ENCODE measurements at places on chromosomes 13 and 19.

DNA sequence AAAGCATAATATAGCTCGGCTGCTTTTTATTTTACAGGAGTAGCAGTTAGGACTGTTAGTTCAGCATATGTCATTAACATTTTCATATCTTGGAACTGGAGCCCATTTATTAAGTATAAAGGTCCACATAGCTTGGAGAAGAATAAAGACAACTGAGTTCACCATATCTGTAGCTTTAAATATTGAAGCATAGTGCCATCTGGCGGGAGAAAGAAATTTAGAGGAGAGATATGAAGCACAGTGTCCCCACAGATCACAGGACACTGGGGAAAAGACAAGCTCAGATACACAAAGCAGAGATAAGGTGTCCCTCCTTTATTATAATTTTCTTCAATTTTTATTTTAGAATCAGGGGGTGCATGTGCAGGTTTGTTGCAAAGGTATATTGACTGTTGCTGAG is 104.7 kb upstream of the FREM2 start:
- peak; percentile 65 for DNase-seq

- DNase-seq, result no peak
Measured at GRCh38 chr13:98075048-98075447, 67.8 kb upstream of the FARP1 start.

- DNase-seq, result no peak
Measured at GRCh38 chr19:3793799-3794198, 7.6 kb upstream of the MATK start.

GRCh38 chr13:23081220-23081619 is 99.6 kb upstream of the SGCG start:
- no peak for DNase-seq

GRCh38 chr13:83216479-83217245 is 665.6 kb downstream of the SLITRK1 start:
- DNase-seq, result no peak

GRCh38 chr19:18322318-18322758 is 538 bp downstream of the LSM4 start:
- DNase-seq, result peak; percentile 75

DNA sequence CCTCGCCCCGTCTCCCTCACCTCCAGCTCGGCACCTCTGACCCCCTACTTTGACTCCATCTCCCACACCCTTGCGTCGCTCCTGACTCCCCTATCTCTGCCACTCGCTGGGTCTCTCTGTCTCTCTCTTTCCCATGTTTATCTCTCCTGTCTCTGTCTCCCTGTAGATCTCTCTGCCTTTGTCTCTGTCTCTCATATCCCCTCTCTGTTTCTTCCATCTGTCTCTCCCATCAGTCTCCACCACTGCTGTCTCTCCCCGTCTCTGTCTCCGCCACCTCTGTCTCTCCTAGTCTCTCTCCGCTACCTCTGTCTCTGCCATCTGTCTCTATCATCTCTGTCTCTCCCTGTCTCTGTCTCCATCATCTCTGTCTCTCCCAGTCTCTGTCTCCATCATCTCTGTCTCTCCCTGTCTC is 12.4 kb upstream of the BBC3 start:
- no peak for DNase-seq

- DNase-seq, result no peak
Measured at GRCh38 chr13:51912091-51912490, 50.3 kb downstream of the CCDC70 start.

DNA sequence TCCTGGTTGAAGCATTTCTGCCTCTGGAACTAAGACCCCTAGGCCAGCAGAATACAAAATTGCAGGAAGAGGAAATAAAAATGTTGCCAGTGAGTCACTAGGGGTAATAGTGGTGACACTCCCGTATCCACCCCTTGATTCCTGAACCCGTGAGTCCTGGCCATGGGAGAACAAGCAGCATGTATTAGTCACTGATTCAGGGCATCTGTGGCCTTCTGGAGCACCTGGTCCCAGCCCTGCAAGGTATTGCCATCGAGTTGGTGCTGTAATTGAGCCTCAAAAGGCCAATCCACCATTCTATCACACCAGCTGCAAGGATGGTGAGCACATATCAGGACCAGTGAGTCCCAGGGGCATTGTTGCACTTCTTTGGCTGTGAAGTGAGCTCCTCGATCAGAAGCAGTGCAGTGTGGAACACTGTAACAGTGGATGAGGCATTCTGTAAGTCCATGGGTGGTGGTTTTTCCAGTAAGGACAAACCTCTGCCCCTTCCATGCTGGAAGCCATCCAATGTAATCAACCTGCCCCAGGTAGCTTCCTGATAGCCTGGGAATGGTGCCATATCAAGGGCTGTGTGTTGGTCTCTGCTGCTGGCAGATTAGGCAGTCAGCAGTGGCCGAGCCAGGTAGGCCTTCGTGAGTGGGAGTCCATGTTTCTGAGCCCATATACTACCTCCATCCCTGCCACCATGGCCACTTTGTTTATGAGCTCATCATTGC is 39.6 kb downstream of the C1QTNF9 start:
- peak; percentile 10 for DNase-seq

DNA sequence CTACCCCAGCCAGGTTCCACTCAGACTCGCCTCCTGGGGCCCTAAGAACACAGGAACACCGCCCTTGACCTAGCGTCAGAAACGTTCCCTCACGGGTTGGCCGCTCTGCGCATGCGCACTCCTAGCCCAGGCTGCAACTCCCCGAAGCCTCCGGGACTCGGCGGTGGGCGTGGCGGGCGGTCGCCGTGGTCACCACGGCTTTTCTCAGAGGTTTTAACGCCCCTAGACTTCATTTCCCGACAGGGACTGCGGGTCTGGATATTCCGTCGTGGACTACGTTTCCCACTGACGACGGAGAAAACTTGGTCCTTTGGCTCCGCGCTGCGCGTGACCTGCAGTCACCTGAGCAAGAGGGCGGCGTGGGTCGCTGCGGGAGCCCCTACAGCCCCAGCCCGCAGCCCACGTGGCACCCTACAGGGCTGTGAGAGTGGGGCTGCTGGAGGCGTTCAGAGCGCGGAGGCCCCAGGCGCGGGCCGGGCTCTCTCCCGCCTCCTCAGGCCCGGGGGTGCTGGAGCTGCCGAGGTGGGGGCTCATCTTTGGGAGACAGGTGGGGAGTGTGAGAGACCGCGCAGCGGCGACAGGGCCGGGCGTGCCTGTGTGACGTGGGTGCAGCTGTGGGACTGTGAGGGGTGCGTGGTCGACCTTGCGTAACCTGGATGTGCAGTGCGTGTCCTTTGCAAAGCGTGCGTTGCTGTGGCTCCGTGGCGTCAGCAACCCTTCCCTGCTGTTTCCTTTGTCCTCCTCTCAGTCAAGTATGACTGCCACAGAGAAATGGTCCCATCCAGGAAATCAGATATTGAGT is 38.0 kb upstream of the ZNF573 start:
- DNase-seq, result no peak

DNA sequence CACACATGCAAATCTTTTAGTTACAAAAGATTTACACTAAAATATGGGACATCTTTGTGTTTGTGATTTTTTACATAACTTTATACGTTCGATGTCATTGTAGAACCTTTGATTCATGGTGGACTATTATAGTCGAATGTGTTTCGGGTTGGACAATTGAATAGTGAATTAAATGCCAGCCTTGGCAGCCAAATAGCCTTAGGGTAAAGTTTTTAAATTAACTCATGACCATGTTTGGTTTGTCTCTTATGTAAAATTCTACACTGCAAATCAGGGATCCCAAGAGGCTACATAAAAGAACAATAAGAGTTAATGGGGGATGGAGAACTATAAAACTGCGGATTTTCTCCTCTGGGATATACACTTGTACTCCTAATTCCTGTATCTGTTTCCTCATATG is 1735.6 kb upstream of the SPRY2 start:
- no peak for DNase-seq

- peak; percentile 25 for DNase-seq
Measured at GRCh38 chr19:41541990-41542584, 33.9 kb upstream of the CEACAM21 start.

GRCh38 chr19:2239173-2239572 is 2.5 kb downstream of the SF3A2 start:
- no peak for DNase-seq

DNA sequence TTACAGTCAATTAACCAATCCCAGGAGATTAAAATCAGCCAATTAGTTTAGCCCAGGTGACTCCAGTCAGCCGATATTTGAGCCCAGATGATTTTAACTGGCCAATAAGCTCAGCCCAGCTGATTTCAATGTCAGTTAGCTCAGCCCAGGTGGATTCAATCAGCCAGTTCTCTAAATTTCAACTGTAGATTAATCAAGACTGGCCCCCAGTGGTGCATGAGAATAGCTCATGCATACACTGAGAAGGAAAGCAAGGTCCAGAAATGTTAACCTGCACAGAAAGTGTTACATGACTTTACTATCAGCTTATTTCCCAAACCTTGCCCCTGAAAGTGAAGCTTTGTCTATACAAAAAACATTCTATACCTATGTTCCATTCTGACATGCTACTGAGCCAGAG is 55.4 kb upstream of the ZNF724 start:
- DNase-seq, result no peak

DNA sequence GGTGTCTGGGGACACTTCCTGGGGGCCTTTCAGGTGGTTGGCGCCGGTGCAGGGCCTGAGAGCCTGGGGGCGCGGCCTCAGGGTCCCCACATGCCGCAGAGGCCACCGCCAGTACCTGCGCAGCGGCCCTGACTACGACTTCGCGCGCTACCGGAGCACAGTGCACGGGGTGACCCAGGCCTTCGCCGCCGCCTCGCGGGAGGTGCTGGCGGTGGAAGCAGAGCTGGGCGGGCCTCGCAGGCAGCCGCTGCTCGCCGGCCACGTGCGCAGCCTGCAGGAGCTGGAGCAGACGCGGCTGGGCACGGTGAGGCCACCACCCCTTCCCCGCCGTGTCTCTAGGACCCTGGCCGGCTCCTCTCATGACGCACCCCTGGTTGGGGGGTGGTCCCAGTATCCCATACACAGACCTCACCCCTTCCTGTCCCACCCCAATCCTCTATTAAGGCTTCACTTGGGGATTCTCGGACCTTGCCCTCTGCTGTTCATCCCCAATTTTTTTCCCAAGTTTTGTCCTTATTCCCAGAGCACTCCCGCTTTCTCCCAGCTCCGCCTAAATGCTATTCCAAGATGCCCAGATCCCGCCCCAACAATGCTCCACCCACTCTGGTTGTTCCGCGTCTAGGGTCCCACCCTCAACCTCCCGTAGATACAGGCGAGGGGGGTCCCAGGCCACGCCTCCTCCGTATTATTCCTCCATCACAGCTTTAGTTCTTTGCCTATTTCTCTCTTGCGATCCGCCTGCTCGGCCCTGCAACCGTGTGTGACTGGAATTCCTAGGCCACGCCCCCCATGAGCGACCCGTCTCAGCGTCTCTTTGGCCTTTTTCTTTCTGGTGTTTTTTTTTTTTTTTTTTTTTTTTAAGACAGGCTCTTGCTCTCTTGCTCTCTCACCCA is 1.0 kb downstream of the REX1BD start:
- peak; percentile 81 for DNase-seq

DNA sequence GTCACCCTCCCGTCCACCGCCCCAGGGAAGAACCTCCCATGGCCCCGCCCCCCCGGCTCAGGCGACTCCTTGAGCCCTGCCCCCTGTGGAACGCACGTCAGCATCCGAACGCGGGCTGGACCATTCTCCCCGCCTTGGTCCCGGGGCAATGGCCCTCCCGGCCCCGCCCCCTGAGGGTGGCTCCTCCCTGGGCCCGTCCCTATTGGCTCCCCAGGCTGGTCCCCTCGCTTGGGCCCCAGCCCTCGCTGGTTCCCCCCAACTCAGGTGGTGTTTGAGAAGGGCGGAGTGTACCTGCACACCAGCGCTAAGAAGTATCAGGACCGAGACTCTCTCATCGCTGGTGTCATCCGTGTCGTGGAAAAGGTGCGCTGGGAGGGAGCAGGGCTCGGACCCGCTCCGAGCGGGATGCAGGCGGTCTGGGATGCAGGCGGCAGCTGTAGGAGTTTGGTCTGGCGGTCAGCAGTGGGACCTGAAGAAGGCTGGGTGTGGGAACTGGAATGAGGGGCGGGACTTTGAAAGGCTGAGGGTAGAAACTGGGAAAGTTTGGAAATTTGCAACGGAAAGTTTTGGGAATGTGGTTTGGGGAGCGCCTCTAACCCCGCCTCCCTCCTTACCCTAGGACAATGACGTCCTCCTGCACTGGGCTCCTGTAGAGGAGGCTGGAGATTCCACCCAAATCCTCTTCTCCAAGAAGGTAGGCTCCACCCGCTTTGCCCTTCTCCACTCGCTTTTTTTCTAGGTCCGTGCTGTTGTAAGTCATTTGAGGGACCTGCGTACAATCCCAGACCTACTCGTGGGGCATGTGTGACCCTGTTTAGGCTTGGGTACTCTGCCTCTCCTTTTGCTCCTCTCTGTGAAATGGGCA is 609 bp downstream of the TBC1D17 start:
- peak; percentile 95 for DNase-seq

DNA sequence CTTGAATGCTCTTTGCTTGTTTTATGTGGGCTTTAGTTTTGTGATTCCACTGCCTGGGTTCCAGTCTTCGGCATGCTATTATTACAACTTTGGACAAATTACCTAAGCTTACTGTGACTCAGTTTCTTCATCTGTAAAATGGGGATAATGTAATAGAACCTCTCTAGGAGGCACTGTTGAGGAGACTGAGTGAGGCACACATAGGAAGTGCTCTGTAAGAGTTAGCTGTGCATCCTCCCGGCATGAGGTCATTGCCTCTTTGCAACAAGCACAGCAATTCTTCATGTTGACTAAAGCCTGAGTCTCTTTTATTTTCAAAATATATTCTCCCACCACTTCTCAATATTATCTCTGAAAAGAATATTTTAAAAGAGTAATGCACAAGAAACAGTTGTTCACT is 227.4 kb downstream of the DLEU7 start:
- DNase-seq, result peak; percentile 50

- DNase-seq, result no peak
Measured at GRCh38 chr13:38967446-38967845, 23.2 kb downstream of the STOML3 start.

GRCh38 chr13:114148521-114148855 is 16.1 kb upstream of the RASA3 start:
- no peak for DNase-seq

- no peak for DNase-seq
Measured at GRCh38 chr13:30866677-30867076, 39.4 kb upstream of the MEDAG start.

GRCh38 chr19:14156971-14157717 is 20.8 kb upstream of the ASF1B start:
- no peak for DNase-seq

DNA sequence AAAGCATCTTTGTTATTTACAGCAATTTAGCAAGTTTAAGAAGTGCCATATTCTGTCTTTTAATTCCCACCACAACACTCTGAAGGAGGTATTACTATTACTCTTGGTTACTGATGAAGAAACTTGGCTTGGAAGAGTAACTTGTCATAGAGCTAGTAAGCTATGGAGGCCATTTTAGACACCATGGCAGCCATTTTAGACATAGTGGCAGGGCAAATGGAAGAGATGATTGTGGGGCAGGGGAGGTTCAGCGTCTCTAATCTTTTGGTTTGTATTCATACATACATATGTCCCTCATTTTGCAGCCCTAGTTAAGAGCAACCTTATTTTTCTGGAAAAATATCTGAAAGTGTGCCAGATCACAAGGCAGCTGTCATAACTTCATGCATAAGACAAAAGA is 82.6 kb upstream of the SOX1 start:
- DNase-seq, result no peak

DNA sequence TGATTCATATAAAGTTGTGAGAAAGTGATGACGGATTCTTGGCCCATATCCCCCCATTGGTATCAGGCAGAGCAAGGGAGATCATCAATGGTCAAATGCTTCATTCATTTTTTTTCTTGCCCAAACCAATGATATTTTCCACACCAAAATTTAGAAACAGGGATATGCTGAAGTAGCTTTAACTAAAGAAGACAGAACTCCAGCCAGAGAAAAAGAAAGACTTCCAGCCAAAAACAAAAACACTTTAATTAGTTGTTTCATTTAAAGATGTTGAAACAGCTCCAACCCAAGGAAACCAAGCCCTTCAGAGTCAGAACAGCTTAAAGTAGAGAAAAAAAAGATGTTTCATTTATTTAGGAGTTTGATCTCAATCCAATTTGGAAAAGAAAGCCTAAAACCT is 358.9 kb upstream of the NBEA start:
- no peak for DNase-seq
